ENCODE measurements at places on chromosomes 6 and 20.

- peak; percentile 94 for DNase-seq
These were observed at the start of gene SMIM26 for GRCh38 chr20:18566892-18567738. SMIM26 (plus strand) TSS chr20:18567432; CDS start chr20:18567479, 47 bp downstream.

- no peak for DNase-seq
These were observed 2.7 kb downstream of the CTSA start for GRCh38 chr20:45893831-45894230.

DNA sequence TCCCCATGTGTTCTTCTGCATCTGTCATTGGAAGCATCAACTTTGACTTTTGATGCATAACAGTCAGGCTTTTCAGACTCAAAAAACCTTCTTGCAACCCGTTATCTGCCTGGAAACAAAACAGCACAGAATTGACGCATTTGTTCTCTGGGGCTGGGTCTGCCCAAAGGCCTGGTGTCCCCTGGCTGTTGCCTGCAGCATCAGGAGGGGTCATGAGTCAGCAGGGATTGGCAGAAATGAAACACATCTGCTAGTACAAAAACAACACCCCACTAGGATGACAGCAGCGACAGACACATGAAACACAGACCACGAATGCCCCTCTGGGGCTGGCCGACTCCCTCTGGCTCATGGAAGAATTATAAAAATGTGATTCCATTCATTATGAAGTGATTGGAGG lies 157.6 kb upstream of the INSM1 start:
- DNase-seq: no peak

DNA sequence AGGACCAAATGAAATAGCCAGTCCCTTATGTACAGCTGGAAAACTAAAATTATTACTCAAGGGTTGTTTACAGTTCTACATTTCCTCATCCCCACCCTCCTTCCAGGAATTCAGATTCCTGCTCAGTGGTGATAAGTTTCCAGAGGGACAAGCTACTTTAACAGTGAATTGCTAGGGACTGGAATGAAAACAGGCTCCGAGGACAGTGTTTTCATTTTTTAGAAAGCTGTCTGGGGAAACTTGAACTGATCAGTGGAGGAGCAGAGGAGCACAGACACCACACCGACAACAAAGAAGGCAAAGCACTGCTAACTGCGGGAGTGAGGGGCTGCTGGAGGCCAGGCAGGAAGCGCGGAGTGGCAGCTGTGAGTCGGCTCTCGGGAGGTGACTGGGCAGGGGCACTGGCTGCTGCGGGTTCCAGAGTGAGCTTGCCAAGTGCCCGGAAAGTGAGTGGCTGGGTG lies 322.2 kb downstream of the ESR1 start:
- no peak for DNase-seq

DNA sequence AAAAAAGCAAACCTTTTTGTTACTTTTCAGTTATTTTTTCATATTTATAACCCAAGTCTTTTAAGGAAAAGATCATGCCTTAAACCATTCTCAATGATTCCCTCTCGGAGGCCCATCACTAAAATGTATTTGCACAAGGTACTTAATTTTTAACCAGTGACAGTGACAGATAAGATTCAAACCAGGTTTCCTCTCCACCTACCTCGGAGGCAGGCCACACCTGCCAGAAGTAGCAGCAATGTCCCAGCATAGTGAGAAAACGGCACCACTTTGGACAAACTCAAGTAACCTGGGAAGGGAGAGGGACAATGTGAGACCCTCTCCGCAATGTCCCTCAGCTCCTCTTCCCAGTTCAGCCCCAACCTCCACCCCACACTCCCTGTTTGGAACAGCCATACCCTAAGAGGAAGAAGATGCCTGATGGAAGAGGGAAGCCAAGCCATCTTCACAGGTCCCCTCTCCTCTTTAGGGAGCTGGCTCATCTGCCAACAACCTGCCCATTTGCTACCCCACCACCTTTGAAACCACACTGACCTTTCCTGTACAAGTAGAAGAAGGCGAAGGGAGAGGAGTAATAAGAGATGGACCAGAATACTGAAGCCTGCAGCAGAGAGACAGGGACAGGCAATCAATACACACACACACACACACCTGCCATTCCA lies 2.3 kb downstream of the ABHD16A start:
- no peak for DNase-seq

- DNase-seq: no peak
These were observed 142.2 kb downstream of the MOXD1 start for GRCh38 chr6:132259070-132259469.

- no peak for DNase-seq
These were observed 95.0 kb downstream of the FOXC1 start for GRCh38 chr6:1704711-1705110.

DNA sequence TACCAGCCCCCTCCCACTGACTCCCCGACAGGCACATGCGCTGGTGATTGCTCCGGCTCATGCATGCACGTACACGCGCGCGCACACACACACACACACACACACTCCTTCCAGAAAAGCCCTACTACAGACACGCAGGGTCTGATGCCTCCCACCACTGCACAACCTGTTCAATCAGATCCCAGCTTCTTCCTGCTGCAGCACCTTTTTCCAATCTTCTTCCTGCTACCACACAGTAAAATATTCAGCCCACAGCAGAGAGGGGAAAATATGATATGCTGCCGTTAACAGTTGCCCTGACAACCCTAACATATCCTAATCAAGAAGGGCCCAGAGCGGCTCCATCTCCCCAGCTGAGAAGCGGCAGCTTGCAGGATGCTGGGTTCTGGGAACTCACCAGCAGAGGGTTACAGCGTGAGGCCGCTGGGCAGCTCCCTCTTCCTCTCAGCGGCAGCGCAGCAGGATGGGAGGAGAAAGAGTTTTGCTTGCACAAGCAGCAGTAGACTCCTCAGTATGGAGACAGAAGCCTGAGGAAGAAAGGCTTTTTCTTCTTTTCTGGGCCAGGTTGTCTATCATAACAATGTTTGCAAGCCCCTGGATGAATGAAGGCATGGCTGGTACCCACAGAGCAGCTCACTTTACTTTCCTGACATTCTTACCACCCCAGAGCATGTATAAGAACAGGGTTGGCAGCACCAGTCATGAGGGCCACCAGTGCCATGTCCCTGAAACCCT lies 23.9 kb downstream of the MAP7 start:
- no peak for DNase-seq

- DNase-seq: no peak
These were observed 82.6 kb upstream of the BMP5 start for GRCh38 chr6:55957961-55958422.

DNA sequence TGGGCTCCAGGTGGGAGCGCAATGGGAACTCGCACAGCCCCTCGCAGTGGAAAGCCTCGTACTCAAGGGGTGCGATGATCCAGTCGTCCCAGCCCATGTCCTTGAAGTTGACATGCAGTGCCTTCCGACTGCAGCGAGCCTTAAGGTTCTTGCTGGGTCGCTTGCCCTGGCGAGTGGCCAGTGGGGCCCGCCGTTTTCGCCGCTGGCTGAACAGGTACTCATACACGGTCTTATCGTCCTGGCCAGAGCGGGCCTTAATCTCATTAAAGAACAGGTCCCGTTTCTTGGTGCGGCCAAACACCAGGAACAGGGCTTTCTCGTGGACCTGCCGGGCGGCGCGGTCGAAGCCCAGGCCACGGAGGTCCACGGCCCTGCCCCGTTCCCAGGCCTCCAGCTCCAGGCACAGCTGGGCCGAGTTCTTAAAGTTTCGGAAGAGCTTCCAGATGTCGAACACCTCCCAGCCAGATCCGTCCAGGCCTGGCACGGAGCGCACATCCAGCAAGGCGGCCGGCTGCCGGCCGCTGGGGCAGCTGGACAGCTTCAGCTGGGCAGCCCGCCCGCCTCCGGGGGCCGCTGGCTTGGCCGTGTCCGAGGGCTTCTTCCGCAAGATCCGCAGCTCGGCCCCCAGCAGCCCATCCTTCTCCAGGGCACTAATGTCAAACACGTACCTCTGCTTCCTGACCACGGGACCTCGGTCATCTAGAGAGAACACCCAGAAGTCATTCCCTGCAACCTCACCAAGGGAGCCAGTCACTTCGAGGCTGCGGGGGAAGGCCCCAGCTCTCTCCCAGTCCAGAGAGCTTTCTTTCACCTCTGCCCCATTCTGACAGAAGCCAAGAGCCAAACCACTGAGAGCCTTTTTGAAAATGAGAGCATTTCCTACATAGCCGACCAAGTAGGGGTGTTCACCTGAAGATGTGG lies 3.7 kb downstream of the GDF5 start:
- no peak for DNase-seq

DNA sequence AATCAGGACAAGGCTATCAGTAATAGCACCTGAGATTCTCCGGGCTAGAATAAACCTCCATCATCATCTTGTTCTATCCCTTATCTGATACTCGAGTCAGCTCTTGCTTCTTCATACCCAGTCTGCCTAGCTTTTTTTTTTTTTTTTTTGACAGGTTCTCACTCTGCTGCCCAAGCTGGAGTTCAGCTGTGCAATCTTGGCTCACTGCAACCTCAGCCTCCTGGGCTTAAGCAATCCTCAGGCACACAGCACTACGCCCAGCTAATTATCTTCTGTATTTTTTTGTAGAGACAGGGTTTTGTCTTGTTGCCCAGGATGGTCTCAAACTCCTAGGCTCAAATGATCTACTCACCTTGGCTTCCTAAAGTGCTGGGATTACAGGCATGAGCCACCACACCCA lies 19.5 kb downstream of the SRSF6 start:
- DNase-seq: no peak

GRCh38 chr6:114346451-114346850 lies 3.6 kb upstream of the HS3ST5 start:
- no peak for DNase-seq

DNA sequence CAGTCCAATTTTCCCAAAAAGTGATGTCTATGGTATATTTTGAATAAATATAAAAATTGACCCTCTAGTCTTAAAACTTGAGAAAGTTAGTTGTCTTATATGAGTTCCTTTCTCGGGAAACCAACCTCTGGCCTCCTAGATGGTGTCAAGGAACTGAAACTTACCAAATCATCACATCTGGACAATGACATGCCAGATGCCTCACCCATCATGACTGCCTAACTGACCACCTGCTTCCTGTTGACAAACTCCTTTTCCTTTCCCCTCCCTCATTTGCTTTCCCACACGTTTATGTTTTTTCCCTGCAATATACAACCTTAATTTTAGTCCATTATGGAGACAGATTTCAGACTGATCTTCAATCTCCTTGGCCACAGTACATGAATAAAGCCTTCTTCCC lies 731.0 kb downstream of the EPHA7 start:
- DNase-seq: no peak

- peak; percentile 7 for DNase-seq
These were observed 23.2 kb upstream of the SERINC1 start for GRCh38 chr6:122494665-122495272.

DNA sequence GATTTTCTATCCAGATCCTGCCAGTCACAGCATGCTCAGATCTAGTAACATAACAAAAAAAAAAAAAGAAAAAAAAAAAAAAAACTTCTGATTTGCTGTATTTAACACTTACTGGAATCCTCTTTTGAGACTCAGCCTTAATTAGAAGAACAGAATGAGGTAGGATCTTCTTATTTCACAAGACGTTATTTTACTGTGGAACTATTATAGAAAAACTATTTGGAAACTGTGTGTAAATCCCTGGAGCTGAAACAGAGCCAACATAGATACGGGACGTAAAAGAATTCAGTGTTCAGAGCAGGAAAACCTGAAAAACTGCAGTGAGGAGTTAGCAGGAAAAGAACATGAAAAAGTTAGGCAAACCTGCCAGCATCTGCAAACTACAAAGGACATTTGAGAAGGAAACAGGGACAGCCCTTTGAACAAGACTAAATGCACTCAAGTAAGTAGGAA lies 3.4 kb upstream of the ZNF217 start:
- no peak for DNase-seq
